ENCODE measurements at places on chromosomes 7 and 10.

DNA sequence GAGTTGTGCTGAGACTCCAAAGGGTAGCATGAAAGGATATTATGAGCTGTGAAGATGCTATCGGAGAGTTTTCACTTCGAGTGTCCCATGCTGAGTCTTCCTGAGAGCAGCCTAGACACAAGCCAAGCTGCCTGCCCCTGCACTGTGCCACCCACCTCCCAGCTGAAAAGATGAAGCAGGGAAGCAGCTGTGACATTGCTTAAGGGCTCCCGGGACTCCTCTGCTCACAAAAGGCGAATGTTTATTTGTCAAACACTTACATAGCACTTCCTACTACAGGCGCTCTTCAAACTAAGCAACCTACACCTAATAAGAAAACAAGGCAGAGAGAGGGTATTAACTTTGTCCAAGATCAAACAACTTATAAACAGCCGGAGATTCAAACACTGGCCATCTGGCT lies 95.6 kb downstream of the OSBPL3 start:
- no peak for DNase-seq

DNA sequence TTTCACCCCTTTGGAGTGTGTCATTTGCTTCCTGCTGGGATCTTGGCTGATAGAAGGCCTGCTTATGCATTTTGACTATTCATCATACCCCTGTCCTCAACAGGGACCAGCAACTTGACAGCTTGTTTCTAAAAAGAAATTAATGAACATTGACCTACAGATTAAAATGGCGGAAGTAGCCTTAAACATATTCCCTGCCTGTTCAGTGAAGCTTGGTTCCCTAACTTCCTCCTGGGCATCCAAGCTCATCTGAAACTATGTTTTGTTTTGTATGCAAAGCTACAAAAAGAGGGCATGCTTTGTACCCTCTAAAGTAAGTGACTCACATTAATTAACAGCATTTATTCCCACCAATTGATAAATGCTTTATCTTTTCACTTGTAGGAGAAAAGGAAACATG lies 26.8 kb upstream of the CDK14 start:
- DNase-seq = no peak

DNA sequence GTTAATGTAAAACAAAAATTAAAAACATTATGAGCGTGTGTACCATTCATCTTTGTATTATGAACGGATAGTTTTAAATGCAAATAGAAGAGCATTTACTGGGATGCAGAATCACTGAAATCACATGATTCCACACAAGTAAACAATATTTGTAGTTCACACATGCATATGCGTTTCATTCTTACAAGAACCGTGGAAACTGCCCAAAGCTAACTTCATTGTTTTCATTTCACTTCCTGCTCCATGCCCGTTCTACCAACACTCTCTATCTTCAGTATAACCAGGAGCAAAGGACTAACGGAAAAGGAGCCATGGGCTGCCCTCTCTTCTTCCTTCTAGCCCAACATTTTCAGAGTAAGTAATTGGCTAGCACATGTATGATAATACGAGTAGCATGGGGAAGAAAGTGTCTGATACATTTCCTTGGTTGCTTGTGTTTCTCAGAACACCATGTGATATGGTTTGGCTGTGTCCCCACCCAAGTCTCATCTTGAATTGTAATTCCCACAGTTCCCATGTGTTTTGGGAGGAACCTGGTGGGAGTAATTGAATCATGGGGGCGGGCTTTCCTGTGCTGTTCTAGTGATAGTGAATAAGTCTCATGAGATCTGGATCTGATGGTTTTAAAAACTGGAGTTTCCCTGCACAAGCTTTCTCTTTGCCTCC lies 38.8 kb downstream of the ZNF783 start:
- no peak for DNase-seq

DNA sequence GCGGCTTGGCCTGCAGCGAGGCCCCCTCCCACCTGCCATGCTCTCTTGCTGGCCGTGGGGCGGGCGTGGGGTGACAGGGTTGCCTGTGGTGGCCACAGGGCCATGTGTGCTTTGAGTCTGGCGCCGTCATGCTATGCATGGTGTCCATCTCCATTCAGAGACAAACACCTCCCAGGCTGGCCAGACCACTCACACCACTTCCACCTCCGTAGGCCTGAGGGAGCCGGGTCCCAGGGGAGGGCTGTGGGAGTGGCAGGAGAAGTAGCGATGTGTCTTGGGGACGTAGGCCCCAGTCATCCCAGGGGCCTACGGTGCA lies 65.5 kb downstream of the DNAJB6 start:
- DNase-seq = no peak

DNA sequence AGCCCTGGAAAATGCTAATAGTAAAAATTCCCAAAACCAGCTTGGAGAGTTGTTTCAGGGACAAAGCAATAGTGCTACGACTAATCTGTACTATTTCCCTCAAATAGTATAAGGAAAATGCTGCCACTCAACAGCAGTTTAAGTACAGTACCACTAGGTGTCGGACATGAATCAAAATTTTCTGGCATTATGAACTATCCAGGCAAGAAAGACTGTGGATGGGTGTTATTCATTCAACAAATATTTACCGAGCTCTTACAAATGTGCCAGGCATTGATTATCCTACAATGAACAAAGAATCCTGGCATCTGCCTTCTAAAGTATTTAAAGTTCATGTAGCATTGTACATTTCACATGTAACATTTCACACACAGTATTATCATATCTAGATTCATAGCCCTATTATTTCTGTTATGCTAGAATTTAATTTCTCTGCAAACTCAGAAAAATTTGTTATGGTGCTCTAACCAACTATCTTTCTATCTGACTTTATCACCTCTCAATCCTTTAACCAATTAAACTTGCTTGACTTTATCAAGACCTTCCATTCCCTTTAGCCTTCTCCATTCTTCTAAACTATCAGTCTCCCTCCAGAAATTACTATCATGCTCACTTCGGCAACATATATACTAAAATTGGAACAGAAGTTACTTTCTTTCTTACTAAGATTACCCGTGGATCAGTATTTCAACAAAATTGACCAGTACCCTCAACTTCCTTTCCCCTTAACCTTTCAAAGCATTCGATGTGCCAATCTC lies 80.6 kb downstream of the ARHGAP21 start:
- no peak for DNase-seq

GRCh38 chr10:77855404-77856155 lies 71.0 kb downstream of the DLG5 start:
- DNase-seq = no peak

DNA sequence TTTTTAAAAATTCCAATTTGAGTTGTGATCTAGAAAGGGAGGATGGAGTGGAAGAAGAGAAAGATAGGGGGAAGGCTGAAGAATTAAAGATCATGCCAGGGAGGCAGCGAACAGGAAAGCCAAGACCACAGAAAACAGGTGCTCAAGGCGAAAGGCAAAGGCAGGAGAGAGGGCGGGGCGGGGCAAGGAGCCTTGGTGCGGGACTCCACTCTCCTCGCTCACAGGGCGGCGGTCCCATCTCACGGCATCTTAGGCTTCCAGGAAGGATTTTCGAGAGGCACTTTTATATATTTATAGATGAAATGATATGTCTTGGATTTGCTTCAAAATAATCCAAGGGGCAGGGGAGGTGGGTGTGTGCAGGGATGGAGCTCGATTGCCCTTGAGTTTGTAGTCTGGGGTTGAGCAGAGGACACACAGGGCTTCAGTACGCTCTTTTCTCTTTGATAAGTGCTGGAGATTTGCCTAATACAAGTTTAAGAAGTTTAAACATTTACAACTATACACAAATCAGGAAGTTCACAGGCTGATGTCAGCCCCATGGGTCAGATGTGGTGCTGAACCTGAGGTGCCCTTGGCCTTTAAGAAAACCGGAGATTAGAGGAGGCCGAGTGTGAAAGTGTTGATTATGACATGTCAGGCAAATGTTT lies 161.1 kb downstream of the PRKAG2 start:
- no peak for DNase-seq

DNA sequence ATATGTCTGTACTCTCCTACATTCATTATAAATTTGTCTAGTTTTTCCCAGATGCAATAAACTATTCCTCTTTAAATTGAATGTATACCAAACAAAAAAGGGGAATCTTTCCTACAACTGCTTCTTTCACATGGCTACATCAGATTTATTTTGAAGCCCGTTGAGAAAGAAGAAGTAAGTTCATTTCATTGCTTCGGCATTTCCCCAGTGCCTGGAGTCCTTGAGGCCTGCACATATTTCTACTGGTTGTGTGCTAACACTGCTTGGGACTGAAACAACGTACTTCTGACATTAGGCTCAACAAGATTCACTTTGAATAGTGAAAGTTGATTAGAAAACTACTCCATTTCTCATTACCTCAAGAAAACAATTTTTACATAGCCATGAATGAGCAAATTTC lies 201.7 kb downstream of the PHF14 start:
- no peak for DNase-seq

DNA sequence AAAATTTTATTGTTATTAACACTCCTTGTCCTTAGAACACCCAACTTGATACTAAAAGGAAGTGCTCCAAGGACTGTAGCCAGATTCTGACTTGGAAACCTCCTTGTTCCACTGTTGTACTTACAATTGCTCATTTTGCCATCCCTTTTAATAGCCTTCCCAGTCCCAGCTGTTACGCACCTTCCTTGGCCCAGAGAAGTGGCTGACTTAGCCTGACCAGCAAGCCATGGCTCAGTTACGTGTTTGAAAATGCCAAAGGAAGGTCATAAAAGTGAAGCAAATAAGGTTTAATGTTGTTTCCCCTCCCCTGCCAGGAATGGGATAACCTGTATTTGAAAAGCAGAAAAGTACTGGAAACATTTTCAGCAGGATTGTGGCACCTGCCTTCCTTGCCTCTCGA lies 3.7 kb upstream of the ANKRD1 start:
- no peak for DNase-seq

All from neuronal stem cell (in vitro differentiated cells).